Muscle of arm (tissue), 14 donors: ENCODE measurements at places on chromosomes 12 and 14.
A peak's percentile ranks its signal among the peaks of the same experiment; 100 is the strongest.

DNA sequence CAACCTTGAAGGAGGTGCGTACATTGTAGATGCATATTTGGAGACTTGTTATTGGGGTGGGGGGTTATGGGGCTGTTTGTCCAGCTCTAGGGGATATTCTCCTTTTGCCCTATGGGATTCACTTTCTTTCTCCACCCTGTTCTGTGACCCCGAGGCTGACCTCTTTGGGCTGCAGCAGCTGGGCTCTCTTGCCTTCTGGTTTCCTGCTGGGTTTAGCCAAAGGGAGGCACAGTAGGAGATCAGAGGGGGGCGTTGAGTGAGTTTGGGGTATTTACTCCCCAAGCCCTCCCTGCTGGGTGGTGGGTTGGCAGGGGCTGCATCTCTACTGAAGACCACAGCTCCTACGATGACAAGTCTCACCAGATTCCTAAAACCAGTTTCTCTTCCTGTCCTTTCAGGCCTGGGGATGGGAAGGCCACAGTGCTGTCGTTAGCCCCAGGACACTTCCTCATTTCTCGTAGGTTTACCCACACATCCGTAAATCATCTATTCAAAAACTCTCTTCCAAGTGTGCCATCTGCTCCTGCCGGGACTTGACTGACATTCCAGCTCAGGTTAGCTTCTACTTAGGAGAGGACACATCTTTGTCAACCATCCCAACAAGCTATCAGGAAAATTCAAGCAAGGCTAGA is 127.1 kb downstream of the TMEM30B start:
- no peak for DNase-seq

DNA sequence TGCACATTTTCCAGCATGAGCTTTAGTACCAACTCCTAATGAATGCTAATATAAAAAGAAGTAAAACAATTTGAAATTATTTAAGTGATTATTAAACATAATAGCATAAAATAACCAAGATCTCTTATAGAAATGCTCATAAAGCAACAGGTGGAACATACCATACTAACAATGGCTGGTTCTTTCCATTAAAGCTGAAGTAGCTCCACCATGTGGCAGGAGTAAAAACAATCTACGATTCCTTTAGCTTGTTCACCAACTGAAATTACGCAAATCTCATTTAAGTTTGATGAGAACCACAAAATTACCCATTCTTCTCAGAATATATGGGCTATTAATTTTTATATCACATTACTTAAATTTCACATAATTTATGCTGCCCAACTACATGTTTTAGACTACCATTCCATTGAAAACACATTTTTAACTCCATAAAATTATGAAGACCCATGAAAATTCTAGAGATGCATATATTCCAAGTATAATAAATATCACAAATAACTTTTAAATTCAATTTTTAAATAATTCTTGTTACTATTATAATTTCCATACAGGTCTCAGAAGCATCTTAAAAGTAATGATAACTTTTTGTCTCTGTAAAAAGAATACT is 213.6 kb downstream of the DAD1 start:
- DNase-seq = peak; percentile 38

DNA sequence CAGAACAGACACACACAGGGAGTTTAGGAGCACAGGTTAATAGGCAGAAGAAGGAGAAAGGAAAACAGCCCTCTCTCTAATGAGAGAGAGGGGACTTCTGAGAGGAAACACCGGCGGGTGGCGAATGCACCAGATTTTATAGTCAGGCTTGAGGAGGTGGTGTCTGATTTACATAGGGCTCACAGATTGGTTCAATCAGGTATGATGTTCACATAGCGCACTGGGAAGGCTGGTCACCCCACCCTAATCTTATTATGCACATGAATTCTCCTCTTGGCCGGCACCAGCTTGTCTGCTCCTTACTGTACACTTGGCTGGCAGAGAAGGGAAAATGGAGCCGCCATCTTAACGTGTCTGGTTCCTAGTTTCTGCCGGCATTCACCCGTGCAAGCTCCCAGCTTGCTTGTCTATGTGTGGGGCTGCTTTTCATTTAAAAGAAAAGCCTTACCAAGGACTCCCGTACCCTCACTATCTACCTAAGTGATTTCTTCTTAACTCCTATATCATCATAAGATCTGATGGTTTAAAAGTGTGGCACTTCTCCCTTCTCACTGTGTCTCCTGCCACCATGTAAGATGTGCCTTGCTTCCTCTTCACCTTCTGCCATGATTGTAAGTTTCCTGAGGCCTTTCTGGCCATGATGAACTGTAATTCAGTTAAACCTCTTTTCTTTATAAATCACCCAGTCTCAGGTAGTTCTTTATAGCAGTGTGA is 15.1 kb downstream of the BCAT1 start:
- no peak for DNase-seq

DNA sequence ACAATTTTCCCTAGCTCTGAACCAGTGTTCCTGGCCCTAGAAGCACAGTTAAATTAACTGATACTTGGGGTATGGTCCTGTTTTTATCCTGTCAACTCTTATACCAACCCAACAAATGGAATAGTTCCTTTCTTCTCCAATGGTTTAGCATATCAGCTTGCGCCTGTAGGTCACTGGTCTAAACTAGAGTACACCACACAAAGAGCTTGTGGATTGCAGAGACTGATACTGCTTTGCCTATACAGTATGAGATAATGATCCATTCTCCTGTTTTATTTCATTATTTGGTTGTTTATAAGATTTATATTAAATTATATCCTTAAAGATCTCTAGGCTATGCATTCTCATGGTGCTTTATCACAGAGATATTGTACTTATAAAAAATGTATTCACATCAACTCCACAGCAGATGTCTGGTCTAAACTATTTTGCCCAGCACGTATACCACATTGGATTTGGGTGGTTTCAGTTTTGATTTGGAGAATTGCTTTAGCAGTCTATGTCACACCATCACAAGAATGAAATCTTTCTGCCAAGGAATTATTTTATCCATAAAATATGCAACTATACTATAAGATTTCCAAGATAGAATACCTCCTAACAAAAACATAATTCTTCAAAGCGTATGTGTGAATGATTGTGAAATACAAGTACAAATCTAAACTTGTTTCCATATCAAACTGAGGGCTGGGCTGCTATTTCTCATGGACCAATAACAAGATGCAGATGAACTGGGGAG is 142.1 kb downstream of the SLC16A7 start:
- DNase-seq = no peak

DNA sequence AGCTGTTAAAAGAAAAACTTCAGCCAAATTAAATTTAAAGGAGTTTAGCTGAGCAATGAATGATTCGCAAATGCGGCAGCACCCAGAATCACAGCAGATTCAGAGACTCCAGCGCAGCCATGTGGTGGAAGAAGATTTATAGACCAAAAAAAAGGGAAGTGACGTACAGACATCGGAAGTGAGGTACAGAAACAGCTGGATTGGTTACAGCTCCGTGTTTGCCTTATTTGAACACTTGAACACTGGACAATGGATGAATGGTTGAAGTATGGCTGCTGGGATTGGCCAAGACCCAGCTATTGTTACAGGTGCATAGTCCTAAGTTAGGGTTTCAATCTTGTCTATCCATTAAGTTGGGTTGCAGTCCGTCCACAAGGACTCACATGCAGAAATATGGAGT is 42.6 kb downstream of the GALNT8 start:
- DNase-seq = no peak

DNA sequence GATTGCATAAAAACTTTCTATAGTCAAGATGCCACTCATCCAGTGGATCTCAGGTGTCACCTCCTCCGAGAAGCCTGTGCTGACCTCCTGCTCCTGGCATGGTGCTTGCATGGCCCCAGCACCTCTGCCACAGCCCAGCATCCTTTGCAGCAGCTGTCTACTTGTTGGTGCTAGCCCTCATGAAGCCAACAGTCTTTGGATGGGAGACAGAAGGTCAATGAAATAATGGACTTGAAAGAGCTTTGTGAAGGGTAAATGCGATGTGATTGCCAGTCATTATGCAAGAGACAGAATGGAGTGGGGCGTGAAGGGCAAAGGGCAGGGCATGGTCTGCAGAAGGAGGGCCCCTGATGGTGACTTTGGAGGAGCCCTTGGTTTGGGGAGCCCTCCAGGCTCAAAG is 63.0 kb upstream of the CLMN start:
- no peak for DNase-seq

GRCh38 chr12:66663611-66664010 is 15.3 kb downstream of the GRIP1 start:
- no peak for DNase-seq

DNA sequence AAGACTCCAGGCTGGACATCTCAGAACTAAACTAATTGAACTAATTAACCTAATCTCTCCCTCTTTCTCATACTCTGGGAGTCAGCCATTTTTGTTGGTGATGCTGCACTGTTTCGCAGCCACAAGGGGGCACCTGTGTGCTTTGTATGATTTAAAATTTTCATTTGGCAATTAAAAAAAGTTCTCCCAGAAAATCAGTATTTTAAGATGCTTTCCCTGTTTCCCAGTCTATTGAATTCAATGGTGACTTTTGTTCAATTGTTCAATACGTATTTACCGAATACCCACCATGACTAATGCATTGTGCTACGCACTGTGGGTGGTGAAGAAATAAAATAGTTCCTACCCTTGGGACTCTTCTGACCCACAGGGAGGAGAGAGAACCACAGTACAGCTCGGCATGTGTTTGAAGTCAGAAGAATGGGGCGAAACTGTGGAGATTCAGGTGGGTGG is 63.7 kb downstream of the ZNF664 start:
- peak; percentile 60 for DNase-seq

DNA sequence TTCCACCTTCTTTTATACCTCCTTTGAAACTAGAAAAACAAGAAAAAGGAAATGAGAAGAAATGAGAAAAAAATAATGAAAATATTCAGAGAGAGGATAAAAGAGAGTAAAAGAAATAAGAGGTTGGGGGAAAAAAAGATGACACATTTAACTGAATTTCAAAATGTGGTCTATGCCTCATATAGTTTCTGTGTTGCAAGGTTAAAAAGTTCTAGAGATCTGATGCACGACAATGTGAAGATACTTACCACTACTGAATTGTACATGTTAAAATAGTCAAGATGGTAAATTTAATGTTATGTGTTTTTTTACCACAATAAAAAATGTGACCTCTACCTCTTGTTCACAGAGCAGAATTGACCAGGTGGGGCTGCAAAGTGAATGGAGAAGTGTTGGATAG is 314.8 kb upstream of the OR4E1 start:
- no peak for DNase-seq

GRCh38 chr12:121770813-121771625 is 22.5 kb downstream of the RHOF start:
- no peak for DNase-seq

- DNase-seq = no peak
Observed at GRCh38 chr12:12167847-12168246, 97.1 kb downstream of the BCL2L14 start.

- no peak for DNase-seq
Observed at GRCh38 chr12:120206228-120206627, 5.3 kb upstream of the RPLP0 start.

GRCh38 chr12:65293735-65294134 is 15.3 kb downstream of the MSRB3 start:
- no peak for DNase-seq

DNA sequence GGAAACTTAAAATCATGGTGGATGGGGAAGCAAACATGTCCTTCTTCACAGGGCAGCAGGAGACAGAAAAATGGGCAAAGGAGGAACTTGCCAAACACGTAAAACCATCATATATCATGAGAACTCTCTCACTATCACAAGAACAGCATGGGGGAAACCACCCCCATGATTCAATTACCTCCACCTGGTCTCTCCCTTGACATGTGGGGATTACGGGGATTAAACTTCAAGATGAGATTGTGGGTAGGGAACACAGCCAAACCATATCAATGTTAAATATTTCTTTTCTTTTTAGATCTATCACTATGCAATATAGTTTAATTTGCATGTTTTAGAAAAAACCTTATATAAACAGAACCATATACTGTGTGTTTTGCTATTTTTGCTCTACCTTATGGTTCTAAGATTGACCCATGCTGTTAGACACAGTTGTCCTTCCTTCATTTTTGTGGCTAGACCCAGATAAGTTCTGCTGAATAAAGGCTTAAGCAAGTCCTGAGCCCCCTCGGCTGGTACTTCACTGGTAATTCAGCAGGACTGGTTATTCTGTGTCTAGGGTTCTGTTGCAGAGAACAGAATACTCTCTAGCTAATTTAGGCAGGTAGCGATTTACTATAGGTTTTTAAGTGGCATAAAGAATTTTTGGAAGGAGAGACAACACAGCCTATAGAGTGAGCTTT is 253.7 kb upstream of the HMGA2 start:
- DNase-seq = no peak

DNA sequence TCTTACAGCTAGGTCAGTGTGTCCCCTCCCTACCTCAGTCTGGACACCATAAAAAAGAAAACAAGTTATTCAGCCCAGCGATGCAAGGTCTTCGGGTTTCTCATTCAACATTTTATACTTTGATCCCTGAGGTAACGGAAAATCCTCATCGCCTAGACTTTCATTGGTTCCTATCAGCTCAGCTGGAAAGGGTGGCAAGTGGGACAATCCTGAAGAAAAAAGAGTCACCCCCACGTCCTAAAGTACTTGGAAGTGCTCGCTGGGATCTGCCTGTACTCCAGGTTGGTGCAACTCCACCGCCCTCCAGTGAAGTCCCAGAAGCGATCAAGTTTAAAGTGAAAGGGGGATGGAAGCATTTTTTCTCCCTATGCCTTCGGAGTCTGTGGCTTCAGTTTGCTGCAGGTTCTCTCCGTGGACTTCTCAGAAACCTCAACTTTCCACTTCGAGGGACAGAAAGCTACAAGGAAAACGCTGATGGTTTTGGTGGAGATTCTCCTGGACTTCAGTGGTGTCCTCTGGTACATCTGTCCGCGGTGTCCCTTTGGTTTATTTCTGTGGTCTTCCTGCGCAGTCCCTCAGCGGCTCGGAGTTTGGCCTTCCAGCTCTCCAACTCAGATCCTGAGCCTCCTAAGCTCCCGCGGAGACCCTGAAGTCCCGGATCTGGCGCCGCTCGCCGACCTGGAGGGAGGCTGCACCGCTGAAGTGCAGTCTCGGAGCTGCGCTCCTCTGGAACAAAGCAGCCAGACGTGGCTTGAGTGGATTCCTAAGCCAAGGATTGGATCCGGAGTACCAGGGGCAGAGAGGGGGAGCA is 1.8 kb upstream of the LRFN5 start:
- DNase-seq = peak; percentile 87

DNA sequence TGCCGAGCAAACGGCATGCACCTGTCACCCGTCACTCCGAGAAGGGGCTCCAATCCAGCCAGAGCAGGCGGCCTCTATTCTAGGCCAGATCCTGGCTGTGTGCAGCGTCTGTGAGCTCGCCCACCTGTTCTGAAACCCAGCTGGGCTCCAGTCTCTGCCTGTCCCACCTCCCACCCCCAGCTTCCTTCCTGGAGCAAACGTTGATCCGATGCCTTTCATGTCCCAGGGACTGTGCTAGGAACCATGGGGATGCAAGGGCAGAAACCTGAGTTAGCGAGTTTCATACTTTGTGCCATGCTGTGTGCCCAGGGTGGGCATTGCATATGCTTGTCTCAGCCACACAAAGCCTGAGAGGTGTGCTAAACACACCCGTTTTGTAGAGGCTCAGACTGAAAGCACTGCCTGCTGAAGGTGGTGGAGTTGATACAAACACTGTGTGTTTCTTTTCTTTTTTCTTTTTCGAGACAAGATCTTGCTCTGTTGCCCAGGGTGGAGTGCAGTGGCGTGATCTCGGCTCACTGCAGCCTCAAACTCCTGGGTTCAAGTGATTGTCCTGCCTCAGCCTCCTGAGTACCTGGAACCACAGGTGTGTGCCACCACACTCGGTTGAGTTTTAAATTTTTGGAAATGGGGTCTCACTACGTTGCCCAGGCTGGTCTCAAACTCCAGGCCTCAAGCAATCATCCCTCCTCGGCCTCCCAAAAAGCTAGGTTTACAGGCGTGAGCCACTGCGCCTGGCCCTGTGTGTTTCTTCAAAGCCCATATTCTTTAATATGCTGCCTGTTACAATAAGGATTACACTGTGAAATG is 84.1 kb upstream of the MED13L start:
- peak; percentile 43 for DNase-seq
